Renal cortical epithelial cell (primary cell): ENCODE measurements at places on chromosomes 6 and 20.
A peak's percentile ranks its signal among the peaks of the same experiment; 100 is the strongest.

DNA sequence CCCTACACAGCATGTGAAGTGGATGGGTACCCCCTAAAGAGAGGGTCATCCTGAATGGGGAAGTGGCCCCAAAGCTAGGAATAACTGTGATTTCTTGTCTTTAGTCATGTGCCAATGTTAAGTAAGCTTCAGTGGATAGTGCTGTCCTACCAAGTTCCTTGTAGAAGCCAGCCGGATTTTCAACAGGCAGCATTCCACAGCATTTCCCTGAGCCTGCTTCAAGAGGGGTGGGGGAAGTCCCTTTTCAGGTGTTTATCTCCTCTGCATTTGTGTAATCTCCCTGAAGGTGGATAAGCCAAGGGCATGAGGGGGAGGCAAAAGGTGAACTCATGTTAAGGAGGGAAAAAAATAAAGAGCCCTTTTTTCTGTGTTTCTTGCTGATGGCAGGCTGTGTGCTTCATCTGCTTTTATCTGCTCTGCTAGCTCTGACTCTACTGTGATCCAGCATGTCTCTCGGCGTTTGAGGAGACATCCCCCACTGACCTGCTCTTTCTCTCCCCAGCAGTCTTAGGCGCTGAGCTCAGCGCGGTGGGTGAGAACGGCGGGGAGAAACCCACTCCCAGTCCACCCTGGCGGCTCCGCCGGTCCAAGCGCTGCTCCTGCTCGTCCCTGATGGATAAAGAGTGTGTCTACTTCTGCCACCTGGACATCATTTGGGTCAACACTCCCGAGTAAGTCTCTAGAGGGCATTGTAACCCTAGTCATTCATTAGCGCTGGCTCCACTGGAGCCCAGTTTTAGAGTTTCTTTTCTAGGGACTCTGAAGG is 1.9 kb downstream of the EDN1 start:
- peak; percentile 70 for DNase-seq

GRCh38 chr6:107736713-107737396 is 87.3 kb downstream of the SCML4 start:
- no peak for DNase-seq

- no peak for DNase-seq
These were observed 159.0 kb upstream of the GMDS start for GRCh38 chr6:2404211-2404929.

- no peak for DNase-seq
These were observed 168.0 kb upstream of the CHD6 start for GRCh38 chr20:41786158-41786557.

- DNase-seq = peak; percentile 43
These were observed 115.3 kb upstream of the EDN1 start for GRCh38 chr6:12174878-12175277.

DNA sequence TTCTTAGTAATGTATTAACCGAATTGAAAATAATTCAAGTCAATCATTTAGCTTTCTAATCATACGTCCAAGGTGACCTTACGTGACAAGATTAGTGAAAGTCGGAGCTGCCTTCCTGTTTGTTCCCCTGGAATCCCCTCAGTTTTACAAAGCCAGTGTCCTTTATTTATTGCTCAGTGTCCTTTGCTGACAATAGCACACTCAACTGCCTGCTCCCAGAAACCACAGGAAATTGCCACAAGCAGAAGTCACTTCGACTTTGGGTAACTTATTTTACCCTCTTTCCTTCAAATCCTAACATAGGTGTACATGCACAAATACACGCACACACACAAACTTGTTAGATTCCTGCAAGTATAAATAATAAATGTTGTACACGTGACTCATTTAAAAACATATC is 1167.7 kb upstream of the ADGRB3 start:
- no peak for DNase-seq

DNA sequence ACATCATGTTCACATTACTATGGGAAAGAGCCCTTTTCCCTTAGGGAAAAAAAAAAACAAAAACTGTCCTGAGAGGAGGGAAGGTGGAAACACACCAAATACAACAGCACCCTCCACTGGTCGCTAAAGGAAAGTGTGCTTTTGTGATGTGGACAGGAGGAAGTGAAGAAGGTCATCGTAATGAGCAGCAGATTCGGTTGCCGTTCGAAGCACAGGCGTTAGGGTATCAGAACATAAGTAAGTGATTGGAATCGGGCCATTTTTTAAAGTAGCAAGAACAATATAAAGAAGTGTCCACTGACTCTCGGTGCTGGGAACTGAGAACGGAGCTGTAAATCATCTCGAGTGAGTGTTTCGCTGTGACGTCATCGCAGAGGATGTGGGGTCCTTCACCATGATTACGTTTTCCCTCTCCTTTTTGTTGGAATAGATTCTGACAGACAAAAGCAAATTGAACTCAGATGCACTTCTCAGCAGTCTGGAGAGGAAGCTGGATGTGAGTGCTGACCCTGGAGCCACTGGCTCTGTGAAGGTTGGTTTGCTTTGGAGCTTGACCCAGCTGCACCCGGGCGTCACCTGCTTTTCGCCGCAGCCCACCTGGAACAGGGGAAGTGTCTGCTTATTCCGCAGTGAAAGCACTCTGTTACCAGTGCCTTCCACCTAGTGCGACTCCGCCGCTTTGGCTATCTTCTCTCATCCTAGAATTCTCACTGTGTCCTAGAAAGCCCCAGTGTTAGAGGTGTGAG is 203.6 kb upstream of the GMDS start:
- DNase-seq = peak; percentile 76

DNA sequence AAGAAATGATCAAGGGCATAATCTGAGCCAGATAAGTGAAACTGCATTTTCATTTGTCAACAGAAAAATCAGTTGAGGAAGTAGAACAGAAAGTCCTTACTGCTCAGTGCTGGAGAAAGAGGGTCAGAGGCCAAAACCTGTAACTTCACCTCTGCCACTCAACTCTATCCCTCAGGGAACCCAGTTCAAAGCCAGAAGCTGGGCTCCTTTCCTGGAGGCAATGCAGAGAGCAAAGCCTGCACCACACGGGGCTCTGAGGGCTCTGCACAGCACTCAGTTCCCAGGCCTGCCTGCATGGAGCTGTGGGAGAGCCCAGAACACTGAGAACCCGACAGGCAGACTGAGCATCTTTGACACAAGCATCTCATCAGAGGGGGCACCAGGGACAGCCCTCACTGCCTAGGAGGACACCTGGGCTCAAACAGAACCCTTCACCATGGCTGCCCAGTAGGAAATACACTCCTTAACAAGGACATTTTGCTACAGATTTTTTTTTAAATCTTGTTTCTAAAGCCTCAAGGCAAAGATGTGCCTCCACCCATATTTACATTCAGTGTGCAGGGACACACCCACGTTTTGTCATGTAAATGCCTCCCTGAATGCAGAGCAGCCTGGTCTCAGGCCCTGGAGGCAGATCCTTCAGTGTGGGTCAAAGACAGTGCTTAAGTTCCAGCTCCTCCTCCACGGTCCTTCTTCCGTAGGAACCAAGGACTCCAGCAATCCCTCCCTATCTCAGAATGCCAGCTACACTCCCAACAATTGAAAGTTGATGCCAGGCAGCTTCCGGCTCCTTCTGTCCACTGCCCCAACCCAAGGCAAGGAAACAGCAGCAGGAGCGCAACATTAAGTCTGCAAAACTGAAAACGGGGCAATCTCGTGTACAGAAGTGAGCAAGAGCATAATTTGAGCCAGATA is 6.6 kb downstream of the RNASET2 start:
- no peak for DNase-seq

GRCh38 chr6:159842035-159842434 is 42.0 kb downstream of the PNLDC1 start:
- DNase-seq = peak; percentile 15

- no peak for DNase-seq
These were observed 21.6 kb downstream of the NRSN1 start for GRCh38 chr6:24147511-24148153.

DNA sequence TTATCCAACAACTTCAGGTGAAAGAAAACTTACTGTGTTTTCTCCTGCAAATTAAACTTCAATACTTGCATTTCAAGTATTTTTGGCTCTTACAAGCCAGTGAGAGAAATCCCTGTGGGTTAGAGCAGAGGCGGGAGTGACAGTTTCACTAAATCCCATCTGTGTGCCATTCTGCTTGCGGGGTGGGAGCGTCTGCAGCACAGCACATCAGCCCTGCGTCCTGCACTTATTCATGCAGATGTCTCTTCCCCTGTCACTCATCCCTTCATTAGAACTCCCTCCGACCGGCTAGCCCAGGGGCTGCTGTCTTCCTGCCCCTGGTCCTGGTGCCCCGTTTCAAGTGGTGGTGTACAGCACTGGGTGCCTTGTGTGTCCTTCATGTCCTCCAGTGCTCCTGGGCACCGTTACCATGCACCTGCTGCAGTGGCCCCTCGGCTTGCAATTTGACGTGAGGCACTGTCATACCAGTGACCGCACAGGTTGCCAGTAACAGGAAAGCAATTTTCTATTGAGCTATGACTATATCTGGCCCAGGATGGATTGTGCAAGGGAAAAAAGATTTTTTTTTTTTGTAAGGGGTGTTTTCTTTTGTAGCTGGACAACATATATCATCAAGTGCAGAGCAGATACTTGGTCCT is 59.4 kb downstream of the INSM1 start:
- DNase-seq = no peak

- no peak for DNase-seq
These were observed 18.7 kb downstream of the DIDO1 start for GRCh38 chr20:62907384-62908317.

GRCh38 chr20:43379239-43379917 is 78.3 kb upstream of the SRSF6 start:
- DNase-seq = peak; percentile 13

DNA sequence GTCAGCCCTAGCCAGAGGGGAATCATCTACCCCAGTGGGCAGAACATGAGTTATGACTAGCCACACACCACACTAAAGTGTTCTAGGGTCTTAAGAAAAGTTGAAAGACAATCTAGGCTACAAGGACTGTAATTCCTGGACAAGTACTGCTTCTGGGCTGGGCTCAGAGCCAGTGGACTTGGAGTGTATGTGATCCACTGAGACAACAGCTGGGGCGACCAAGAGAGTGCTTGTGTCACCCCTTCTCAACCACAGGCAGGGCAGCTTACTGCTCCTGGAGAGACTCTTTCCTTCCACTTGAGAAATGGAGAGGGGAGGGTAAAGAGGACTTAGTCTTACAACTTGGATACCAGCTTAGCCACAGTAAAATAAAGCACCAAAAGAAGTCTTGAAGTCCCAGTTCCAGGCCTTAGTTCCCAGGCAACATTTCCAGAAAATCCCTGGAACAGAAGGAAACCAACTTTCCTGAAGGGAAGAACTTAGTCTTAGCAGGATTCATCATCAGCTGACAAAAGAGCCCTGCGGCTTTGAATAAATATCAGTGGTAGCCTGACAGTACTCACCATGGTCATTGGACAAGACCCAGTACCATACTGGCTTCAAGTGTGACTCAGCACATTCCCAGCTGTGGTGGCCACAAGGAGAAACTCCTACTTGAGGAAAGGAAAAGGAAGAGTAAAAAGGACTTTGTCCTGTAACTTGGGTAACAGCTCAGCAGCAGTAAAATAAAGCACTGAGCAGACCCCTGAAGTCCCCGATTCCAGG is 355.1 kb upstream of the ADGRB3 start:
- DNase-seq = no peak

GRCh38 chr6:167470101-167470835 is 145.4 kb downstream of the TTLL2 start:
- no peak for DNase-seq

DNA sequence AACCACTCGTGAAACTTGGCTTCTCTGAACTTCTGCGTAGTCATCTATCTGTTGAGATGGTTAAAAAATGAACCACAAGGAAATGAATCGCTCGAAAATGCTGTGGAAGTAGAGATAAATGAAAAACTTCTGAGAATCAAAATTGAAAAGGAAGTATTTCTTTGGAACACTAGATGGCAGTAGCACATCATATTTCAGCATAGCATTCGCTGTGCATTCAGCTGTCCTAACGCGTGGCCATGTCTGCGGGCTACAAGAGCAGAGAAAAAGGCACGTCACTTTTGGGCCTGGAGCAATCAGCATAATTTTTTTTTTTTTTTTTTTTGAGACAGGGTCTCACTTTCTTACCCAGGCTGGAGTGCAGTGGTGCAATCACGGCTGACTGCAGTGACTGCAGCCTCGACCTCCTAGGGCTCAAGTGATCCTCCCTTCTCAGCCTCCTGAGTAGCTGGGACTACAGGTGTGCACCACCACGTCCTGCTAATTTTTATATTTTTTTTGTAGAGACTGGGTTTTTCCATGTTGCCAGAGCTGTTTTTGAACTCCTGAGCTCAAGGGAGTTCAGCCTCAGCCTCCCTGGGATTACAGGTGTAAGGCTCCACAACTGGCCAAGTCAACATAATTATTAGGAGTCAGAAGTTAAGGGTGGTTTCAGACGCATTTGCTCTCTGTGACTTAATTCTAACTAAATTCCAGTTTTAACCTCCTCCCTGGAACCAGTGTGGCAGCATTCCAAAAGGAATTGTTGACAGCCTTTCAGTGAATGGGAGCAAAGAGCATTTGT is 8.8 kb upstream of the PERP start:
- DNase-seq = peak; percentile 58

- no peak for DNase-seq
These were observed 19.8 kb upstream of the SIM1 start for GRCh38 chr6:100484474-100484873.

- no peak for DNase-seq
These were observed 10.2 kb downstream of the POU3F2 start for GRCh38 chr6:98844244-98845210.

DNA sequence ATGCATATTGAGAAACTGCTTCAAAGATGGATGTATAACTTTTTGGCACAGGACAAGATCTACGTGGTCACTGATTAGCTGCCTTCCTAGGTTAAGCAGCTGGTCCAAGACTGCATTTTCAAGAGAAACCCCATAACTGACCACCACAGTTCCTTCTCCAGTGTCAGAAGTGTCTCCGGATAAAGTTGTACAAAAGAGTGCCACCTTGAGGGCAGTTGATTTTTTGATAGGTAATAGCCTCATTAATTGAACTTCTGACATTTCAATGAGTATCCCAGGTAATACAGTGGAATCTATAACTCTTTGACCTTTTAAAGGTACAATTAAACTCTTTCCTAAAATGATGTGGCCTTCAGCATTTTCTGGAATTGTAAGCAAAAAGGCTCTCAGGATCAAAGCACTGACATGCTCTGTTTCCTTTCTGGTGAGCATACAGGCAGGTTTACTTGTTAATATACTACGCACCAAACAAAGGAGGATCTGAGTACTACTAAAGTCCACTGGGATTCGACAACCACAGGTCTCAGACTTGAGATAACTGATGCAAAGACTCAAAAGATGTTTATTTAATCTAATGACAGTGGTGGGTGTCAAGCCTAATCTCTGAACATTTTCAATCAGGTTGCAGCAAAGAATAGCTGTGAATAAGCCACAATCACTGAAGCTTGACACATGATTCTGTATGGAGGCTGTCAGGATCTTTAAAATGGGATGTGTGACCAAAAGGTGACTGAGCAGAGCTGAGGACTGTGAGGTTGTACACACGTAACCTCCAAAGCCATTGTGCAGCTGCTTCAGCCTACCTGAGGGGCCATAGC is 21.2 kb downstream of the MKKS start:
- DNase-seq = no peak

- DNase-seq = no peak
These were observed 48.1 kb downstream of the FOXC1 start for GRCh38 chr6:1657771-1658165.
